ENCODE measurements at places on chromosomes 7 and 10. TPM values are rescaled to one million over a fixed set of nuclear protein-coding genes. Genes with fewer than 3 reads are reported as not detected.
A peak's percentile ranks its signal among the peaks of the same experiment; 100 is the strongest.

GRCh38 chr7:100386940-100387339 is 13.7 kb downstream of the PILRA start:
- H3K4me1 ChIP-seq = no peaks in the 10 kb centered on the region
- H3K27ac ChIP-seq = no peak overlapping the region
- H3K27me3 ChIP-seq = peaks cover 3% of the 10 kb centered on the region
- DNase-seq = no peak
- no peak overlapping the region for H3K4me3 ChIP-seq

DYDC2 gene
- total RNA-seq = not detected

- H3K27me3 ChIP-seq = peaks cover 15% of the 10 kb centered on the region
- no peaks in the 10 kb centered on the region for H3K4me1 ChIP-seq
- no peaks in the 10 kb centered on the region for H3K36me3 ChIP-seq
- H3K27ac ChIP-seq = no peak overlapping the region
- no peak for DNase-seq
Measured at GRCh38 chr7:27202862-27203134, 2.9 kb upstream of the HOXA13 start.

- H3K4me3 ChIP-seq = no peak overlapping the region
- peaks cover 43% of the 10 kb centered on the region for H3K27me3 ChIP-seq
- no peak overlapping the region for H3K27ac ChIP-seq
- DNase-seq = no peak
- H3K4me1 ChIP-seq = no peaks in the 10 kb centered on the region
Measured at GRCh38 chr7:43072530-43072929, 39.9 kb upstream of the HECW1 start.

SPDYE9 gene
- not detected for total RNA-seq

GRCh38 chr7:151024435-151025056 is at the start of gene ATG9B:
ATG9B (minus strand) TSS chr7:151024494; CDS start chr7:151024423, 71 bp downstream.
- H3K27ac ChIP-seq = peak within 1 kb of the TSS; percentile 59
- H3K4me1 ChIP-seq = peaks cover 52% of the 10 kb centered on the region
- H3K27me3 ChIP-seq = no peaks in the 10 kb centered on the region
- H3K36me3 ChIP-seq = no peaks in the 10 kb centered on the region

GRCh38 chr7:73382934-73383503 is 50.6 kb upstream of the FZD9 start:
- no peaks in the 10 kb centered on the region for H3K4me1 ChIP-seq
- peaks cover 16% of the 10 kb centered on the region for H3K27me3 ChIP-seq
- DNase-seq = no peak

GRCh38 chr7:75991531-75992082 is 2.8 kb downstream of the TMEM120A start:
- no peaks in the 10 kb centered on the region for H3K27me3 ChIP-seq
- no peak overlapping the region for H3K4me3 ChIP-seq
- DNase-seq = no peak
- no peak overlapping the region for H3K27ac ChIP-seq
- H3K36me3 ChIP-seq = no peaks in the 10 kb centered on the region
- peaks cover 28% of the 10 kb centered on the region for H3K4me1 ChIP-seq

DNA sequence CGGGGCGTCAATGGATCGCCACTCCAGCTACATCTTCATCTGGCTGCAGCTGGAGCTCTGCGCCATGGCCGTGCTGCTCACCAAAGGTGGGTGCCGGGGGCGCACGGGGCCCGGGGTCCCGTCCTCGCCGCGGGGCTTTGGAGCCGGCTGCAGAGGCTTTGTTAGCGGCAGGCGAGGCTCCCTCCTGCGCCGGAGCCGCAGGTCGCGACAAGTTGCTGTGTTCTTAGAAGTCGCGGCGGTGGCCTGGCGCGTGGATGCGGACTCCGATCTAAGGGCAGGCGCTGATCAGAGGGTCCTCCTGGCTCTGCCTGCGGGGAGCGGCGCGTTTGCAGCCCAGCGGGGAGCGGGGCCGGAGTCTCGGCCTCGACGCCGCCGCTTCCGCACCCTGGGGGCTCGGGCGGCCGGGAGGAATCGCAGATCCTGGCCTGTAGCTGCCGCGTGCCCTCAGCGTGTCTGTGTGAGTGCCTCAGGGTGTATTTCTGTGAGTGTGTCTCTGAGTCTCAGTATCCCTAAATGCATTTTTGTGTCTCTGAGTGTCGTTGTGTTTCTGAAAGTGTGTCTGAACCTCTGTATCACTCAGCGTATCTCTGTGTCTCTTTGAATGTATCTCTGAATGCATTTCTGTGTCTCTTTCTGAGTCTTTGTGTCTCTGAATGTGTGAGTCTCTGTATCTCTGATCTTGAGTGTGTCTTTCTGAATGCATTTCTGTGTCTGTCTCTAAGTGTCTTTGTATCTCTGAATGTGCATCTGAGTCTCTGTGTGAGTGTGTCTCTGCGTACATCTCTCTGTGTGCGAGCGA is 766 bp downstream of the BAMBI start:
- H3K27ac ChIP-seq = no peak overlapping the region
- H3K4me3 ChIP-seq = peak overlapping the region; percentile 55
- peaks cover 8% of the 10 kb centered on the region for H3K27me3 ChIP-seq
- no peaks in the 10 kb centered on the region for H3K36me3 ChIP-seq

DNA sequence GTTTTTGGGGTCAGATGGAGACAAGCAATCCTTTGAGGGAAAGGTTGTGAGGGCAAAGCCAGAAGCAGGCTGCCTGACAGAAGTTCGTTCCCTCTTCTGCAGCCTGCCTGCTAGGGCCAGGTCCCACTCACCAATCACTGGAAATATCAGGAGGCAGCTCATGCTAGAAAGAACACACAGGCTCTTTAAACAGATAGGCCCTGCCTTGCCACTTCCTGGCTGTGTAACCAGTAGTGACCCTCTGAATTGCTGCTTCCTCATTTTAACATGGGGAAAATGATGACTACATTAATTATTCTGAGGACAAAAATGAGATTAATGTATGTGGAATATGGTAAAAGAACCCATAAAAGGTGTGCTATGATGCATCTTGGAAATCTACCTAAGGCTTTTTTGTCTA is 50.5 kb upstream of the MRLN start:
- H3K4me3 ChIP-seq = no peak overlapping the region
- no peak for DNase-seq
- H3K36me3 ChIP-seq = peaks cover 55% of the 10 kb centered on the region
- H3K27ac ChIP-seq = no peak overlapping the region
- no peaks in the 10 kb centered on the region for H3K27me3 ChIP-seq

SPAM1 gene
- not detected for total RNA-seq

- no peaks in the 10 kb centered on the region for H3K36me3 ChIP-seq
- H3K4me3 ChIP-seq = no peak overlapping the region
- peaks cover 30% of the 10 kb centered on the region for H3K4me1 ChIP-seq
- no peaks in the 10 kb centered on the region for H3K27me3 ChIP-seq
- DNase-seq = no peak
- no peak overlapping the region for H3K27ac ChIP-seq
Measured at GRCh38 chr7:34761627-34762026, 103.6 kb downstream of the NPSR1 start.

DNA sequence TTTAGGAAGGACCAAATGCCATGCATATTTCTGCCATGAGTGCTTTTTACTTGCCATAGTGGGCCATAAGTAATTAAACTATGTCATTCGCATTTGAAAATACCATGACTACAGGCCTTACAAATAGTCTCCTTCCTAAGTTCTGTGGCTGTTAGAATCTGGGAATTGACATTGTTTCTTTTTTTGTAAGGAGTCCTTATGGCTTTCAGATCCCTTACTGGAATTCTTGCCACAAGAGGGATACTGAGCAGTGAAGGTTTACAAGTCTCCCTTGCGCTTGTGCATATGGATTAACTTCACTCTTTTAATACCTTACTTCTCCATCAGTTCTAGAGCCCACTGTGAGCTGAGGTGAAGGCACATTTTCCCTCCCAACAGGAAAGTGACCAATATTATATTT is 166.0 kb downstream of the NRG3 start:
- no peak for DNase-seq
- no peaks in the 10 kb centered on the region for H3K4me1 ChIP-seq
- H3K27me3 ChIP-seq = no peaks in the 10 kb centered on the region
- H3K27ac ChIP-seq = no peak overlapping the region
- H3K36me3 ChIP-seq = no peaks in the 10 kb centered on the region
- no peak overlapping the region for H3K4me3 ChIP-seq

DNA sequence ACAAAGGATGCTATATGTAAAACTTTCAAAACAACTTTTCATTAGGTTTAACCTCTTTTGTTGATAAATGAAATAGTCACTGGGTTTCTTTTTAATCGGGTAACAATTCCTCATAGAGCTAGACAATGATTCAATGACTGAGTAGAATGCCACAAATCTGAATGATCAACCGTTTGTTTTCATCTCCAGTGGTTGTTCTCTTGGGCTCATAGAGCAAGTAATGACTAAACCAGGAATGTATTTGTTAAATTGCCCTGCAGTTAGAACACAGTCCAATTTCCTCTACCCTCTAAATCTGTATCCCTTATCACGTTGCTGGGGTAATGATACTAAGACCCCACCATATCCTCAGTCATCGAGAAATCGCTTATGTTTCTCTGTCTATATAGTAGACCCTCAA is 40.0 kb downstream of the CNNM1 start:
- H3K4me1 ChIP-seq = no peaks in the 10 kb centered on the region
- no peak overlapping the region for H3K27ac ChIP-seq
- H3K4me3 ChIP-seq = no peak overlapping the region
- no peaks in the 10 kb centered on the region for H3K27me3 ChIP-seq
- H3K36me3 ChIP-seq = no peaks in the 10 kb centered on the region
- DNase-seq = no peak

- H3K4me3 ChIP-seq = no peak overlapping the region
- no peak for DNase-seq
- H3K36me3 ChIP-seq = no peaks in the 10 kb centered on the region
- no peak overlapping the region for H3K27ac ChIP-seq
- no peaks in the 10 kb centered on the region for H3K4me1 ChIP-seq
Measured at GRCh38 chr7:78939669-78940068, 513.8 kb downstream of the MAGI2 start.

- H3K27me3 ChIP-seq = peaks cover 37% of the 10 kb centered on the region
- H3K4me1 ChIP-seq = no peaks in the 10 kb centered on the region
- no peak overlapping the region for H3K27ac ChIP-seq
- H3K4me3 ChIP-seq = no peak overlapping the region
Measured at GRCh38 chr7:137682596-137682995, 164.2 kb downstream of the DGKI start.

JCAD gene
- total RNA-seq = 30.5 TPM

GRCh38 chr10:28105561-28105960 is 106.7 kb upstream of the ODAD2 start:
- DNase-seq = no peak
- no peak overlapping the region for H3K4me3 ChIP-seq
- H3K4me1 ChIP-seq = no peaks in the 10 kb centered on the region
- H3K27ac ChIP-seq = no peak overlapping the region

DNA sequence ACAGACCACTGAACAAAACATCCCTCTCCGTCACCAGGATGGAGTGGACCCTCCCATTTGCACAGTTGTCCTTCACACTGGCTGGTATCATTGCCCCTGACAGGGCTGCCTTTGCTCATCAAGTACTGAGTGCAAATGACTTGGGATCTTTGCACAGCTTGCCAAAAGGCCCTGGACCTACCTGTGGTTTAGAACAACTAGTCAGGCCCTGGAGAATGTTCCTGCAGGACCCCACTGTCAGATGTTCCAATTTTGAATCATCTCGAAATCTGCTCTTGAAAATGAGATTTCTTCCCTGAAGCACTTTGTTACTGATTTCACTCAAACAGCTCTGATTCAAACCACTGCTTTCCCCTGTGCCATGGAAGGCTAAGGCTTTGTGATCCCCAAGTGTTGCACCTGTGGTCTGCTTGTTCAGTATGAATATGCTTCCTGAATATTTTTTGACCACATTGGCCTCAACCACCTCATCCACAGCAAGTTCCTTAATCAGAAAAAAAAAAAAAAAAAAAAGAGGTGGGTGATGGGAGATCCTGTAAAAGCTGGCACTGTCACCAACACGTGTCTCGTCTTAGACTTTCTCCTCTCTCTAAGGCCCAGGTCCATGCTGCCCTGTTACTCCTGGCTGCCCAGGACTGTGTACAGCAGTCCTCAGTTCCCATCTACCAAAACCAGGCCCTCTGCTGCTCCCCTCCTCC is 2.7 kb upstream of the AOAH start:
- H3K4me3 ChIP-seq = no peak overlapping the region
- no peaks in the 10 kb centered on the region for H3K36me3 ChIP-seq
- no peak overlapping the region for H3K27ac ChIP-seq
- DNase-seq = no peak

DNA sequence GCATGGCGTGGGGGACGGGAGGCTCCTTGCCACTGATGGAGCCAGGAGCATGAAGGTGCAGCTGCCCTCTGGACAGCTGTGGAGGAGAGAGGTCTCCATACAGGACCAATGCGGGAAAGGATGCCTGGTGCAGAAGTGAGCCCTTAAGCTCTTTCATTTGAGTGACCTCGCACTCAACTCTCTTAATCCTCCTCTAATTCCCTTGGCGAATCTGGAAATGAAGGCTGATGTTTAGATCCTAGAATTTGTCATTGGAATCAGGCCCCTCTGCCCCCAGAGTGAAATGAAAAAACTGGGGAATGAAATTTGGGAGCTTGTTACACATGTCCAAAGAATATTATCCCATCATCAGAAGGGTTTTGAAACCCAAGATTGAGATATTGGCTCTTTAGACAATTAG is 639.5 kb downstream of the LRMDA start:
- no peak overlapping the region for H3K27ac ChIP-seq
- H3K4me1 ChIP-seq = no peaks in the 10 kb centered on the region

GRCh38 chr7:143002106-143002505 is 24.8 kb downstream of the OR9A2 start:
- no peak overlapping the region for H3K27ac ChIP-seq
- DNase-seq = peak; percentile 12
- peaks cover 4% of the 10 kb centered on the region for H3K4me1 ChIP-seq
- H3K27me3 ChIP-seq = no peaks in the 10 kb centered on the region
- H3K36me3 ChIP-seq = no peaks in the 10 kb centered on the region

DNA sequence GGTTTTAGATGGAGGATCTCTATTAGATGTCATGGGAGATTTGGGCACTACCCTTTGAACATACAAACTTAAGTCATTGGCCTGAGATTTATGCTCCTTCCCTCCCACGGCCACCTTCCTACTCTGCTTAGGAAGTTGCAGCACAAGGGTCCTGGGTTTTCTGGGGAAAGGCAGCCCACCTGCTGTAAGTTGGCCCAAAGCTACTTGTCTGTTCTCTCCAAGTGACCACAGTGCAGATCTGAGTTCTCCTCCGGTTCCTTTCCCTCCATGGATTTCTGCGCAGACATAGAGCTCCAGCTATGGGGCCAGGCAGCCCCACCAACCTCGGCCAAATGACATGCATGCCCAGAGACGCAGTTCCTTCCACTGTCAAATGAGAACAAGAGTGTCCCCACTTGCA is 12.8 kb upstream of the C10orf53 start:
- H3K27ac ChIP-seq = no peak overlapping the region
- H3K4me1 ChIP-seq = no peaks in the 10 kb centered on the region
- H3K27me3 ChIP-seq = peaks cover 65% of the 10 kb centered on the region
- no peaks in the 10 kb centered on the region for H3K36me3 ChIP-seq
- DNase-seq = peak; percentile 30
- H3K4me3 ChIP-seq = no peak overlapping the region

GRCh38 chr10:122466951-122467381 is 5.6 kb downstream of the HTRA1 start:
- 0 out of 2 replicates have a peak, but pooled peaks cover 5% of the 10 kb centered on the region for H3K4me1 ChIP-seq
- no peak for DNase-seq
- peaks cover 13% of the 10 kb centered on the region for H3K27me3 ChIP-seq
- H3K27ac ChIP-seq = no peak overlapping the region
- H3K4me3 ChIP-seq = no peak overlapping the region
- H3K36me3 ChIP-seq = no peaks in the 10 kb centered on the region

AKR1C4 gene
- total RNA-seq = not detected

All from PC-9 (cell line).